Fibroblast of skin of scalp (primary cell): ENCODE measurements at places on chromosomes 11 and 22.
A peak's percentile ranks its signal among the peaks of the same experiment; 100 is the strongest.

GRCh38 chr11:33893711-33894397 is 2.0 kb upstream of the LMO2 start:
- no peak for DNase-seq

DNA sequence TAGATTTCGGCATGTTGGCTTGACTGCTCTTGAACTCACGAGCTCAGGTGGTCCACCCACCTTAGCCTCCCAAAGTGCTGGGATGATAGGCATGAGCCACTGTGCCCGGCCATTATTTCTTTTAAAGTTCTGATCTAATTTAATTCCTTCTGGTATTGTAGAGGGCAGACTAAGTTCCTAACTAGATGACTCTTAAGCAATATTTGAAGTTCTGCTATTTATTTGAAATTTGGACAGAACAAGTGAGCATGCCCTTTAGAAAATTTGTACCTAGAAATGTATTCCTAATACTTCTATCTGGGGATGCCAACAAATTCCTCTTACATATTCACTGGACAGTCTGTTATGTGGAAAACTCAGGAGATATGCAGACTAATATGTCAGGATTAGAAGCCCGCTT is 746.4 kb downstream of the LRRC4C start:
- DNase-seq = no peak

DNA sequence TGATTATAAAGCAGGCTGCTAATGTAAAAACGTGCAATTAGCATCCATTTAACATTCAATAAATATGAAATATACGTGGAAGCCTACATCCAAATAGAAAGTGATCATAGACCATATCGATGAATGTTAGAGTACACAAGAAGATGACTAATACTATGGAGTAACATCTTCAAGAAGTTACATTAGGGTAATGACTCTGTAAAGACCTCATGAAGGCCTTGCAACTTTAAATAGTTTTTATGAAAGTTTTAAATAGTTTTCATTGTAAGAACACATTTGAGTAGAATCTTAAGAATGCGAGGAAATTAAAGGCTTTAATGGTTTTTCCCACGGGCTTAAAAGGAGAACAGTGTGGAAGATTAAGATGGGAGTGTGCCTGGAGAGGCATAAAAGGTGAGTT is 1.4 kb downstream of the TRIM34 start:
- DNase-seq = peak; percentile 55

DNA sequence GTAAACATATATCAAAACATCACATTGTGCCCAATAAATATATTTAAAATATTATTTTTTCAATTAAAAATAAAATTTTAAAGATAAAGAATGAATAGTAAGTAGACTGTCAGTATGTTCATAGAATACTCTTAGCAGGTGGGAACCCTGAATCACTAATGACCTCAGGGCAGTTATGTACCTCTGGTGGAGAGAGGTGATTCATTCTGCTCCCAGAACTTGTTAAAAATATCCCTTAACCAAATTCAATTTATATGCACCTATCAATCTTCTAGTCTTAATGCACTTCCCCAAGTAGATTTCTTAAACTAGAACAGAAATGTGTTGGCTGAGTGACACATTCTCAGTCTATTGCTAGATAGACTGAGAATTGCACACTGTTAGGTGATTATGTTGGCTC is 183.9 kb upstream of the SYN3 start:
- no peak for DNase-seq

DNA sequence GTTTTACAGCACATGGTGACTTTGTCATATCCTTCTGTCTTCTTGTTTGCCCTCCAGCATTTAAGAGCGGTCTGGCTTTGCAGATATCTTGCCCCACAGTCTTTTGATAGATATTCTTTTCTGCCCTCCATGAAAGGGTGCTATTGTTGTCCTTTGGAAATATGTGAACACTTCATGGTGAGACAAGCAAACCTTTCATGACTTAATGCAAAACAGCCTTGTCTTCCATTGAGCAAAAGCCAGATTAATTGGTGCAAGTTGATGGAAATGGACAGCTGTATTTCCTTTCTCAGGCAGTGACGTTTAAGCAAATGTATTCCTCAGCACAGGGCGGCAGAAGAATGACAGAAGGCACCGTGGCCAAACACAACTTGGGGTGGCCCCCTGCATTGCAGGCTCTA is 4.4 kb downstream of the DCPS start:
- no peak for DNase-seq

DNA sequence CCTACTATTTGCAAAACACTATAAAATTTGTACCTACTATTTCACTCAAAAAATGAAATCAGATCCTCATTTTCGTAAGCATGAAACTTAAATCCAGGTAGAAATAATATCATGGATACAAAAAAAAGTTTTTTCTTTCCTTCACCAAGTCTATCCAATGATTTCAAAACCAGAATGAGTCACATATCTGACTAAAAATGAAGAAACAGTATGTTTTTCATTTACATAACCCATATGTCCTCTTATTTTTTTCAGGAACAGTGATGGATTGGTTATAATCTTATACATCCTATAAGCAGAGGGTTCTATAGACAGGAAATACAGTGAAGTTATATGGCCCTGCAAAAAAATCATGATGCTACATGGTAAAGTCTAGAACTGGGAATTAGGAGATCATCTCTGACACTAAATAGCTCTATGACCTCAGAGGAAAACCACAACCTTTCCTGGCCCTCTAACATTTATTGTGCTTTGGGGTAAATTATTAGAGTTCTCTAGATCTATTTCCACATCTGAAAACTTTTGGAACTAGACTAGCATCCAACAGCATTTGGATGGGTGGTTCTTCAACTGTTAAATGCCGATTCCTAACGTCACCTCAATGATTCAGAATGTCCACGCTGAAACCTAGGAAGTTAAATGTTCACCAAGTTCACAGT is 10.9 kb downstream of the MTMR2 start:
- DNase-seq = peak; percentile 36

- no peak for DNase-seq
Measured at GRCh38 chr11:130424613-130425140, 3.7 kb downstream of the ADAMTS8 start.

- DNase-seq = peak; percentile 65
Measured at GRCh38 chr11:58574881-58575280, 775 bp downstream of the LPXN start.

- peak; percentile 55 for DNase-seq
Measured at GRCh38 chr11:33475993-33476392, 218.8 kb downstream of the HIPK3 start.

DNA sequence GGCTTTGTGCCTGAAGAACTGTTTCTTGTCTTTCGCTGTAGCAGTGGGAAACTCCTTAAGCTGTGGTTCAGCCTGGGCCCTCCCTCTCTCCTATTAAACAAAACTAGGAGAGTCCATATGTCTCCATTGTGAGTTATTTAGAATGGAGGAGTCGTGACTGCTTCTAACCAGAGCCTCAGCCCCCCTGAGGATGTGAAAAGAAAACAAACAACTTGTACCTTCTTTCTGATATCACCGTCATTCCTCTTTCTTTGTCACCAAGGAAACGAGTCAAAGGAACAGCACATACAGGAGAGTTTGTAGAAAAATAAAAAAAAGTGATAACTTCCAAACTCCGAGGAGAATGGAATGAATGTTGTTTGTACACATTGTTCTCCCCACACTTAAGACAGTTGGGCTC is 11.6 kb upstream of the EXT2 start:
- DNase-seq = no peak

- no peak for DNase-seq
Measured at GRCh38 chr11:118980191-118980881, 8.8 kb downstream of the FOXR1 start.

GRCh38 chr22:28956506-28956905 is 73.1 kb downstream of the ZNRF3 start:
- DNase-seq = no peak

- no peak for DNase-seq
Measured at GRCh38 chr11:57143459-57143858, 38.3 kb upstream of the LRRC55 start.

DNA sequence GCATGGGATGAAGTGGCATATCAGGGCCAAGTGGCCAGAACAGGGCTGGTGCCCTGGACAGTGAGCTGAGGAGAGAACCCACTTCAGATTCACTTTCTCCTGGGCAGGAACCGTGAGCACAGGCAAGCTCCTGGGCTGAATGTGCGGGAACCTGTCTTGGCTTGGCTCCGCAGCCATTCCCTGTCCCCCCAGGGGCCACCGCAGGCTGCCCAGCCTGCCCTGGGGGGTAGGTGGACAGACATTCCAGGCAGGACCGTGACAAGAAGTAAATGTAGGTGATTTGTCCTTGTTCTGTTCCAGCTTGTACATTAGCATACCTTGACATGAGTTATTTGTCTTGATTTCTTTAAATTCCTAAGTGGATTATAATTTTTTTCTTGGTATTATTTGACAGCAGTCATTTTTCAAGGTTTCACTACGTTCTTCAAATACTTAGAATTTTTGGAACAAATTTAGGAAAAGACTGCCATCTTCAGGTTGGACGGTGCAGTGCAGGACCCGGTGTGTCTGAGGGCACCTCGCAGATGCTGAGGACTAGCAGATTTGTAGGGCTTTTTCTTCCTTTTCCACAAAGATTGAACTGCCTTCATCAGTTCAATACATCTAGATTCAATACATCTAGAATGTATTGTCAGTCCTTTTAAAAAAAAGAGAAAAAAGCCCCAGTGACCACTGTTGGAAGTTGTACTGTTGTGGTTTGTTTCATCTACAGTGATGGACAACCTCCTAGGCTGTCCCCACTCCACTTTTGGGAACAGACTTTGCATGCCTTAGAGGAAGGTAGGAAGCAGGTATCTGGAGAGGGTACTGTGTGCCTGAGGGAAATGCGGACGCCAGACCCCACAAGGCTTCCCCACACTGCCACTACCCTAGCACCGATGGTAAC is 115.1 kb upstream of the RASSF10 start:
- peak; percentile 73 for DNase-seq

DNA sequence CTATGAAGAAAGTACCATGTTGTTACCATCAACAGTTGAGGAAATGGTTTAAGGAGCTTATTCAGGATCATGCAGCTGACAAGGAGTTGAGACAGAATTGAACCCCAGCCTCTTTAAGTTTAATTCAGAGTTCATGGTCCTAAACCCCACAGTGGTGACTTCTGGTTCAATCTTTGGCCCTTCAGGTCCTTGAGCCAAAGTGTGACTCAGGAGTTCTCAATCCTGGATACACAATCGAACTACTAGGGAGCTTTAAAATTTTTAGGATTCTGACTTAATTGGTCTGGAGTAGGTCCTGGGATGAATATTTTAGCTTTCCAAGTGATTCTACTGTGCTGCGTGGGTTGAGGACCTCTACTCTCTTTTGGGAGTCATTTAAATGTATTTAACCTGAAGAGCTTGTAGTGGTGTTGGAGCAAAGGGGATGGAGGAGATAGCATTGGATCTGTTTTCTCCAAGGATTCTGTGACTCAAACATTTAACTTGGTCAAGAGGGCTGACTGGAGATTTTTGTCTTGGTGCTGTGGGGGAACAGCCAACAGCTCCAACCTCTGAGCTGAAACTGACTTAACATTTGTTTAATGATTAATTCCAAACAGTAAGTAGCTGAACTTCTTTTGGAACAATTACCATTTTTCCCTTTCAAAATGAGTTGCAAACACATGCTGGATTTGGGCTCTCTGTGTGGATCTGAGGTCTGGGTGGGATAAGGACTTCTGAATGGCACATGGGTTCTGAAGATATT is 80.1 kb downstream of the INSC start:
- DNase-seq = peak; percentile 49
